Glutamatergic neuron (in vitro differentiated cells): ENCODE measurements at places on chromosomes 6 and 20.

DNA sequence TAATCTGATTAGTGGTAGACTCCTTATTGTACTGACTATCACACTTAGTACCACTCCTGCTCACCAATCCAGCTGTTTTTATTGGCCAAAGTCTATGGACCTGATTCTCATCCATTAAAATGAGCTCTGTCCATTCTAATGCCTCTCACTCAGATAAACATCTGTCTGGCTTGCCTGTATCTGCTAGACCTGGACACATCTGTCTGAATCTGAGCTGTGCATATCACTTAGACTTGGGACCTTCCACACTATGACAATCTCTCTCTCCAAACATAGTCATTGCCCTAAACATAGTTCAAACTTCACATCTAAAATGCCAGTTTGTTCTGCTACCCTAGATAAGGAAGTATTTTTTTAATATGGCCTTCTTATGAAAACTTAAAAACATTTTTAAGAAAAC, 92.6 kb downstream of the CENPW start:
- no peak for DNase-seq

DNA sequence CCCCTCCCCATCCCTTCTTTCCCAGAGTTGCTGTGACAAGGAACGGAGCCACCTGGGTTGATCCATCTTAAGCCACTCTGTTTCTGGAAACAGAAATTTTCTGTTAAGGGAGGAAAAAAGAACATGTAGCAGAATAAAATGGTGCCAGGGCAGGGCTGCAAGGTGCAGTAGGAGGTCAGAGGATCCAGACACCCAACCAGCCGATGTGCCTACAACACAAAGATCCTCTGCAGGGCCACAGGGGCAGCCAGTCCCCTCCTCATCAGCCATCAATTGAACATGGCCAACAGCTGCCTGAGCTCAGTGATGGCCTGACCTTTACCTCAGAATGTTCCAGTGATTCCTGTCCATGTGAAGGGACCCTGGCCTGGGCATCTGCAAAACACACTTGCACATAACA, 11.9 kb downstream of the MDFI start:
- no peak for DNase-seq

GRCh38 chr20:37406010-37406998, 60.4 kb downstream of the SRC start:
- DNase-seq: no peak

- DNase-seq: no peak
These were observed 312.0 kb downstream of the SAMD5 start for GRCh38 chr6:147820520-147820919.

GRCh38 chr6:4889701-4890100, 113.5 kb downstream of the CDYL start:
- DNase-seq: no peak

DNA sequence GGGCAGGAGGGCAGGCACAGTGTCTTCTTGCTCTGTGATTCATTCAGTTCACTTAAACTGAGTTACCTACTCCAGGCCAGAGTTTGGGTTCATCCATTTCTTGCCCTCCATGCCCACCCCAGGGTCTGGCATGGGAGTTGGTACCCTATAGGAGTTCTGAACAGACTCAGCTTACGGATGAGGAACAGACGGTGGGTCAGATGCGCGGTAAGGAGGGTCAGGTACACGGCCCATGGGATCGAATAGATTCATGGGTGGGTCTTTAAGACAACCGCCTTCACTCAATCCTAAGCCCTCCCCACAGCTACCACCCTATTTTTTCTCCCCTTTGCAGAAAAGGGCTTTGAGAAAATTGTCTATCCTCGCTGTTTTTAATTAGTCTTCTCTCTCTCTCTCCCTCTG, 13.1 kb upstream of the TRIB3 start:
- DNase-seq: no peak

DNA sequence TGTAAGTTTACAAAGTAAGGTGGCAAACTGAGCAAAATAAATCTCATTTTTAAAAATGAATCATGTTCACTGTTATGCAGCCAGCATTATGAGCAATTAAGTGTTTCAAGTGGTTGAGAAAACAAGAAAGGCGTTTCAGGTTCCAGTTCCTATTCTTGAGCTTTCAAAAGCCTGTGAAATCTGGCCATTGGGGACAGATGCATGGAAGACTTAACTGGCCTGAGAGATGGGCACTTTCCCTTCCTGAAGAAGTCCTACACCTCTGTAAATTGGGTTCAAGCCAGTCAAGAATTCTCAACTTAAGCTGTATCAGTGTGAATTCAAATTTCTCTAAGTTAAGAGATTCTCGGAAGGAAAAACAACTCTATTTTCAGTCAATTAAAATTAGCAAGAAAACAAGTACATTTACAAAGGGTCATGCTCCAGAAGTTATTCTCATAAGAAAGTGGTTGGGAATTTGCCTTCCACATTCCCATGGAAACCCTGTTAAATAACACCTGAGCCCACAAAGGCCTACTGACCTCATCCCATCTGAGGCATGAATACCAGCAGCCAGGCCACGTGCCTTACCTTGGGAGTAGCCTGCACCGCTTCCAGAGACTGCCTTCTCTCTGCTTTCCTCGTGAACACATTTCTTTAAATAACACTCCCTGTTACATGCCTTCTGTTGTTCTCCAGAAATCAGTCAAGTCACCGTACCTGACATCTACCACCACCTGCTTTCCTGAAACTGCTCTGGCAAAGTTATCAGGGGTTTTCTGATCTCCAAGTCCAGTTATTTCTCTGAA, 19.4 kb downstream of the MAP3K5 start:
- no peak for DNase-seq

DNA sequence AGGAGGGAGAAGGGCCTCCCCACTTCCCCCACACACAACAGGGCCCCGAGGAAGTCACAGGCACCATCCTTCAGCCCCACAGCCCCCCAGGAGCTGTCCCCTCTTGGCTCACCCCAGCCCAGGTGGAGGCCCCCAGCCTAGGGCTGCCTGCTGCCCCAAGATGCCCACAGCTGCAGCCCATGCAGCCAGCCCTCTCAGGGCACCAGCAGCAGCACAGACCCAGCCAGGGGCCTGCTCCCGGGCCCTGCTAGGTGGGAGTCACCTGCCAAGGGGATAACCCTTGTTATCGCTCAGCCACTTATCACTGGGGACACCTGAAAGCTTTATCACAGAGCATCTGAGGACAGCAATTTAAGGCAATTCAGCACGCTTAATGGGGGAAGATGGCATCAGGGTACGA, 55.0 kb downstream of the GRM4 start:
- DNase-seq: no peak

DNA sequence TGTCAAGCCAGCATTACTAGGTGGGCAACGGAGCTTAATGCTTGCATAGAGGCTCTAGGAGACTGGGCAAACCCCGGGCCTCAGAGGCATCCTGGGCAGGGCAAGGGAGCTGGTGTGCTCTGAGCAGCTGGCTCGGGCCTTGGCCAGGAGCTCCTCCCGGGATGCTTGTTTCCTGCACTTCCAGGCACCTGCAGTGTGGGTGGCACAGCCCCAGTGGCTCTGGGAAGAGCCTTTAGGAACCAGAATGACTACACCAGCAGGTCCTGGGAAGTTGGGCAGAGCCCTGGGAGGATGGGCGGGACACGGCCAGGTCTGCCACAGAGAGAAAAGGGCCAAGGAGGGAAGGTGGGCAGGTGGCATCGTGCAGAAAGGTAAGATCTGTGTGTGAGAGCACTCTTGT, 80.4 kb upstream of the CD93 start:
- no peak for DNase-seq

DNA sequence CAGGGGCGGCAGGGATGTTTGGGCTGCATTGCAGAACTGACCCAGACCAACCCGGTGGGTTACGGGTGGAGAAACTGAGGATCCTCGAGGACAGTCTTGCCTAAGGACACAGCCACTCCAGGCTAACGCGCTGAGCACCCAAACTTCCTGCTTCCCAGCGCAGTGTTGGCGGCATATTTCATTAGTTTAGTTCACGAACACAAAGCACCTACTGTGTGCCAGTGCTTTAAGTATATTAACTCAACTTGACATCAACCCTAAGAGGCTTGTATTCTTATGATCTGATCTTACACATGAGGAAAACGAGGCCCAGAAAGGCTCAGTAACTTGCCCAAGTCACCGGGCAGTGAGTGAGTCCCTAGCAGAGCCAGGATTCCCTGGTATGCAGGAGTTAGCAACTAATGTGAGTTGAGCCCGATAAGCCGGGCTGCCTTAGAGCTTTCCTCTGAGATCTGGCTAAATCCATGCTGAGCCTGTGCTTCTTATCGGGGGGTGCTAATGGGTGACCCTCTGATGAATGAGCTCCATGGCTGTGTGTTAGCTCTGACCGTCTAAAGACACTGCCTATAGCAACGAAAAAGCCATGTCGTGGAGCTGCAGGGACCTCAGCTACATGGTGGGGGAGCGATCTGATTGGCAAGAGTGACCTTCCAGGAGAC, 92.7 kb downstream of the CD40 start:
- DNase-seq: no peak

GRCh38 chr6:111711476-111711875, 105.8 kb upstream of the TRAF3IP2 start:
- DNase-seq: peak; percentile 78

DNA sequence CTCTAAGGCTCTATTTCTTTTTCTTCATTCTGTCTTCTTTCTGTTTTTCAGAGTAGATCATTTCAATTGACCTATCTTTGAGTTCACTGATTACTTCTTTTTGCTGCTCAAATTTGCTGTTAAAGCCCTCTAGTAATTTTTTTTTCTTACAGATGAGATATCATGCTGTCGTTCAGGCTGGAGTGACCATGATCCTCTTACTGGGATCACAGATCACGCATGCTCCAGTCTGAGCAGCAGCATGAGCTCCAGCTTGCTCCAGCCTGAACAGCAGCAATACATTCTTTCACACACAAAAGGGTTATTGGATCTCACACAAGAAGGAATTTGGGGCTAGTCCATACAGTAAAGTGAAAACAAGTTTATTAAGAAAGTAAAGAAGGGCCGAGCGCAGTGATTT, 12.3 kb upstream of the TRIM38 start:
- no peak for DNase-seq

DNA sequence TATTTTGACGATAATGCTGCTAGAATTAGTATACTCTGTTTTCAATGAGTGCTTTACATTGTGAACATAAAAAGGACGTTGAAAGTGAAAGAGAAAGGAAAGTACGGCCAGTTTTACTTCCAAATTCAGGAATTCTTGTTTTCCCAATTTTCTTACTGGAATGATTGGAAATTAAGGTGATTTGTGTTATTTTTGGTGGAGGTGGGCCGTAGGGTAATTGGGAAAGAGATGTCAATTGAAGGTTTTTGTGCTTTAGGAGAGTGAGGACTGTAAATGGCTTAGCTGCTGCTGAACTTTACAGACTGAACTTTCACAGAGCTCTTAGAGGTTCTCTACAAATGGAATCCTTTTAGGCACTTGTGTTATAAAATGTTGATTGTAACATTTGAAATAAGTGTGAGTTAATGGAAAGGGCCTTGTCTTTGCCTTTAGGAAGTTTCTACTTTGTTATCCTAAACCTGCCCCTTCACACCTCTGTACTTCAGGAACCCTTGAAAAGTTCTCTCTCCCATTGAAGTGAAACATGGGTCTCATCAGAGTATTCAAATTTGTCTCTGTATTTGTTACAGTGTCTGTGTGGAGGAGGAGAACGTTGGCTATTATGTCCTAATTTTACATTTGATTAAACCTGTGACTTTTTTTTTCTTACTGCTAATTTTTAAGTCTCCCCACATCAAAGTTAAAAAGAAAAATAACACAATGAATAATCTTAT, 256.4 kb downstream of the ARID1B start:
- DNase-seq: no peak

GRCh38 chr6:33212857-33213165, 4.5 kb downstream of the RING1 start:
- DNase-seq: no peak

DNA sequence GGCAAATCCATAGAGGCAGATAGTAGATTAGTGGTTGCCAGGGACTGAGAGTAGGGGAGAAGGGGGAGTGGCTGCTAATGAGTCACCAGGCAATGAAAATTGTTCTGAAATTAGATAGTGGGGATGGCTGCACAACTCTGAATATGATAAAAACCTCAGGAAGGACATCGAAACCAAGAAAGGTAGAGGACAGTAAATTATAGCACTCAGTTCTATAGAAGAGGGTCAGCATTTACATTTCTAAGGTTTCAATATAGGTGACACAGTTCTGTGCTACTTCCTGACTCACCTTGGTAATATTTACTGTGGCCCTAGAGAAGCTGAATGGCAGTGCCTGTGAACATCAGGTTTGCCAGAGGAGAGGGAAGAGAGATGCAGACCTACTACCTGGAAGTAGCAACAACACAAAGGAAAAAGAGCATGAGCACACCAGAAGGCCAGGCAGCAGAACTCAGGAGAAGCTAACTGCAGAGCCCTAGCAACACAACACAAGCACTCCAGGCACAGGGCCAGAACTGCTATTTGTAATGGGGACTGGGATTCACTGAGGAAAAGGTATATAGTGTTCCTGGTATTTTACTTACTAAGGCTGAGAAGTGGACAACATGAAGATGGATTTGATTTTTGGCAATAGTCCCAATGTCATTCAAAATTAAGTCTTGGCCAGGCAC, 75.9 kb downstream of the PLCG1 start:
- DNase-seq: no peak

- DNase-seq: no peak
These were observed 142.6 kb upstream of the RPS6KA2 start for GRCh38 chr6:166769648-166770047.

GRCh38 chr6:71419217-71420094, 130.8 kb downstream of the OGFRL1 start:
- peak; percentile 44 for DNase-seq

DNA sequence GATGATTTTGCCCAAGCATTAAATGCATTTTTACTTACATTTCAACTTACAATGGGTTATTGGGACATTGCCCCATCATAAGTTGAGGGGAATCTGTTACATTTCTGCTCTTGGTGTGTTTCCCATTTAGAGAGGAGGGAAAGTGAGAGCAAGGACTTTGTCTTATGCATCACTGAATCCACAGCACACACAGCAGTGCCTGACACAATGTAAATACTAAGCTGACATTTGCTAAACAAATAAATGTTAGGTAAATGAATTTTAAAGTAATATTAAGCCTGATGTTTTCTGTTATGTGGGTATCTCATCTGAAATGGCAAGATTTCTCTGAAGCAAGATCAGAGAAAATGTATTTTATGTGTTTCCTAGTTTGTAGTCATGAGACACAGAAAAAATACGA, 143.6 kb upstream of the STXBP5 start:
- DNase-seq: no peak

GRCh38 chr6:138307352-138307751, 70.4 kb upstream of the SMIM28 start:
- no peak for DNase-seq

GRCh38 chr20:45061244-45061643, 39.7 kb downstream of the KCNS1 start:
- no peak for DNase-seq

- no peak for DNase-seq
These were observed 12.7 kb upstream of the FAM83C start for GRCh38 chr20:35304956-35305355.
